Thoracic aorta (tissue), 2 donors: ENCODE measurements at places on chromosomes 16 and 17. TPM values are rescaled to one million over a fixed set of nuclear protein-coding genes. Genes with fewer than 3 reads are reported as not detected.
A peak's percentile ranks its signal among the peaks of the same experiment; 100 is the strongest.

DNA sequence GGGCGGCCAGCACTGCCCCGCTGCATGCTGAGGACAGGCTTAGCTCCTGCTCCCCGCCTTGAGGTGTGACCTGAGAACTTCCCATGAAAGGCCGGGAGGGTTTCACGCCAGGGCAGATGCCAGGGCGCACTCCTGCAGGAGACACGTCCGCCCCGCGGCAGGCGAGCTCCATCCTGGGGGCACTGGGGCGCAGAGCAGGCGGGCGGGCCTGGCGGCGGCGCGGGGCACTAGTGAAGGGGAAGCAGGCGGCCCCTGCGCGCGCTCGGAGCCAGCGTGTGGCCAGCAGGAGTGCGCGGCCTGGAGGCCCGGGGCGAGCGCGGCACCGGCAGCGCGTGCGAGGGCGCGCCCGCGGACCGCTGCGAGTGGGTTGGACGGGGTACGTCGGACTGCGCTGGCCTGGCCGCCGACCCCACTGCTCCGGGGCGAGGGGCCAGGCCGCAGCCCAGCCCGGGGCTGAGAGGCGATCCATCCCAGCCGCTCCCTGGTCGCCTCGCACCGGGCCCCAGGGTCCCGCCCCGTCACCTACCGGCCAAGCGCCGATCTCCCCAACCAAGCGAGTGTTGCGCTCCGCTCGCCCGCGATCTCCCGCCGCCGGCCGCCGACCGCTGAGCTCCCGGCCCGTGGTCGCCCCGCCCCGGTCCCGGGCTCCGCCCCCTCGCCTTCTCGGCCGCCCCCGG, at the start of gene MAP3K14:
MAP3K14 (minus strand) TSS at position 587 of the 677 bp plus-strand sequence. CDS start 26,275 bp downstream, outside the sequence.
- peak within 1 kb of the TSS; percentile 87 for H3K27ac ChIP-seq
- DNase-seq = no peak
- H3K27me3 ChIP-seq = no peaks in the 10 kb centered on the region
- no peaks in the 10 kb centered on the region for H3K36me3 ChIP-seq
- peaks cover 53% of the 10 kb centered on the region for H3K4me1 ChIP-seq
- H3K4me3 ChIP-seq = peak within 1 kb of the TSS; percentile 78

DNA sequence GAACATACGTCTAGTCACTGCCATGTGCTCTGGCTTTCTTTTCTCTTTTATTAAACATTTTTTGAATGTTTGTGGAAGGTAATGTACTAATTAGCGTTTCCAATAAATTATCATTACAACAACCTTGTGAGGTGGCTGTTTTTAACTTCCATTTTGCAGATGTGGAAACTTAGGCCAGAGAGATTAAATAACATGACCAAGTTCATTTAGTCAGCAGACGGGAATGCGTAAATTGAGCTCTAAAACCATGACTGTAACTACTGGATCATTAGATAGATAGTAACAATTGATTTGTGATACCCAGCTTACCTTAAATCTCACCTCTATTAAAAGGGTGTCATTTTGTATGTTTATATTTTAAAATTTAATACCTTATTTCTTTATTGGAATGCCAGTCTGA, 49.4 kb downstream of the RABEP1 start:
- no peaks in the 10 kb centered on the region for H3K4me1 ChIP-seq
- H3K27ac ChIP-seq = no peak overlapping the region
- DNase-seq = no peak
- peaks cover 11% of the 10 kb centered on the region for H3K36me3 ChIP-seq
- H3K27me3 ChIP-seq = no peaks in the 10 kb centered on the region
- H3K4me3 ChIP-seq = no peak overlapping the region

DNA sequence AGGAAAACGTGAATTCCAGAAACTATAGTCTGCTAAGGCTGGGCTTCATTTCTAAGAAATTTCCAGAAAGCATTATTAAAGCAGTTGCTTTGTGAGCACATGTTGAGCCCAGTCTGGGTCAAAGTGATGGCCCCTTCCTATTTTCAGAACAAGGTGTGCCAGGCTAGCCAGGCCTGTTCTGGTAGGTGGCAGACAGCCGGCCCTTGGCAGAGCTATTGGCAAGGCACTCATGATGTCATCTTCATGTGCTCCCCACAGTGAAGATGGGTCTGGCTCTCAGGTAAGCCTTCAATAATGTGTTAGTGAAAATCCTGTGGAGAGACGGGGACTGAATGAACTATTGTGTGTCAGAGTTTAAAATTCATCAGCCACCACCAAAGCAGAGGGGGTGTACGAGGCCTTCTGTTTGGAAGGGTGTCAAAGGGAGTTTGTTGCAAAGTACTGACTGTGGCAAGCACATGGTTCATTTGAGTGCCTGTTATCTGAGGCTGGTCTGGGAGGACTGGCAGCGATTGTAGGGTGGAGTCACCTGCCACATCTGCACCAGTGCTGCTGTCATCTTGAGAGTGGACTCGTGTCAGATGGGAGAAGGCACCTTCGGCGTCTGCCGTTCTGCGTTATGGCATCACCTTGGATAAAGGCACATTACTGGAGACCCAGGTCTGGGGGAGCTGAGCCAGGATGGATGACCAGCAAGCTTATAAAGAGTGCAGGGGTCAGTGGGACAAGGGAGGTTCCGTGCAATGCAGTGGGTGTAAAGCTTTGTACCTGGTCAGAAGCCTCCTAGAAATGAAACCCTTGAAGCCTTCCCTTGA, 43.4 kb downstream of the KSR1 start:
- DNase-seq = no peak
- no peaks in the 10 kb centered on the region for H3K27me3 ChIP-seq
- H3K4me1 ChIP-seq = peaks cover 19% of the 10 kb centered on the region
- no peak overlapping the region for H3K27ac ChIP-seq
- no peak overlapping the region for H3K4me3 ChIP-seq

DNA sequence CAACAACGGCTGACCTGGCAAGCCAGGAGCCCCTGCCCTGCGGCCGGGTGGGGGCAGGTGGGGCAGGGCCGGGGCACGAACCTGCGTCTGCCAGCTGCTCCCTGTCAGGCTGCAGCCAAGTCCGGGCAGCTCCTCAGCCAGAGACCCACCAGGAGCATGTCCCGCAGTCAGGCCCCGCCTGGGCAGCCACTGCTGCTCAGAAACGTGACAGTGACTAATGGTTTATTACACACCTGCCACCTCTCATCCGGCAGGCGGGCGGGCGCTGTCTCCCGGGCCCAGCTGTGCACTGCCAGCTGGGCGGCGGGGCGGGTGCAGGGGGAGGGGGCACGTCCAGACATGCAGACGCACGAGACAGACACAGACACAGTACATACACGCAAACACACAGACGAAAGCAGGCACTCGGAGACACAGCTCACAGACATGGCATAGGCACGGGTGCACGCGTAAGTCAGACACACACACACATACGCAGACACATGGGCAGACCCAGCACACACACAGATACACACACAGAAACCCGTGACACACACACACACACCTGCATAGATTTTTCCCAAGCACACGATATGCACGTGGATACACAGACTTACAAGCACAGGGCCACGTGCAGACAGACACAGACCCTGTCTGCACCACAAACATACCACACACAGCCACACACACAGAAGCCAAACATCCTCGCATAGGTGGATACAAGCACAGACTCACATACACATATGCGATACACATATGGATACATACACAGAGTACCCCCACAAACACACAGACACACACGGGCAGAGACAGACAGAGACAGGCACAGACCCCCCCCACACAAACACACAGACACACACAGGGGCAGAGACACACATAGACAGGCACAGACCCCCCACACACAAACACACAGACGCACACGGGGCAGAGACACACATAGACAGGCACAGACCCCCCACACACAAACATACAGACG, 248.3 kb upstream of the CIBAR2 start:
- H3K4me3 ChIP-seq = no peak overlapping the region
- H3K4me1 ChIP-seq = peaks cover under 1% of the 10 kb centered on the region
- no peaks in the 10 kb centered on the region for H3K27me3 ChIP-seq
- no peak overlapping the region for H3K27ac ChIP-seq
- no peak for DNase-seq

DNA sequence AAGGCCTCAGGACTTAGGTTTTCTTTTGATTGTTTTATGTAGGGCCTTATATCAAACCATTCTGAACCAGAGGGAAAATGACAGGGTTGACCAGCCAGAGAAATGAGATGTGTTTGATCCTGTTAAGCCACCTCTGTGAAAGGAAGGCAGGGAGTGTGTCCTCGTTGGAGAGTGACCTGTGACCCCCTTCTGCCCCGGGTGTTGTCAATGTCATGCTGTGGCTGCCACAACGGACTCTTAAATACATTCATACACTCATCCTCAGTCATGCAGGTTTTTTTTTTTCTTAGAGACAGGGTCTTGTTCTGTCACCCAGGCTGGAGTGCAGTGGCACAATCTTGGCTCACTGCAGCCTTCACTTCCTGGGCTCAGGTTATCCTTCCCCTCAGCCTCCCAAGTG, 6.1 kb downstream of the MYCBPAP start:
- H3K4me3 ChIP-seq = no peak overlapping the region
- H3K27me3 ChIP-seq = no peaks in the 10 kb centered on the region
- no peaks in the 10 kb centered on the region for H3K36me3 ChIP-seq
- H3K27ac ChIP-seq = no peak overlapping the region

DNA sequence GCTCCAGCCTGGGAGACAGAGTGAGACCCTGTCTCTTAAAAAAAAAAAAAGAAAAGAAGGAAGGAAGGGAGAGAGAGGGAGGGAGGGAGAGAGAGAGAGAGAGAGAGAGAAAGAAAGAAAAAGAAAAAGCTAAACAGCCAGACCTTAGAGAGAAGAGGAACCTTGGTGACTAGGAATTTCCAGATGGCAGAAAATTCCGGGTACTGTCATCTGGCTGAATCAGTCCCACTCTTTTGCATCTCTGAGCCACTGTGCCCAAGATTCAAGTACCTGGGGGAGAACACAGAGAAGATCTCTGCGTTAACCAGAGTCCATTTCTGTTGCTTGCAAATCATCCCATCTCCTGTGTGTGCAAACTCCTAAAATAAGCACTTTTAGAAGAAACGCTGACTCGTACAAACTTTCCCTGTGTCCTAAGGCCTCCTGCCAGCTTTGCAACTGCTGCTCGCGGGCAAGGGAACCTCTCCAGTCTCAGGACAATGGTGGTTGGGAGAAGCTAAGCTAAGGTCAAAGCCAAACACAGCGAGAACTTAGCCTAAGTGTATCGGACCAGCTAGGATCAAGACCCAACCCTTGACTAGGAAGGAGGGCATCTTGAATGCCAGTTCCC, 18.0 kb downstream of the BMERB1 start:
- H3K27ac ChIP-seq = no peak overlapping the region
- H3K4me3 ChIP-seq = no peak overlapping the region
- H3K4me1 ChIP-seq = no peaks in the 10 kb centered on the region
- no peak for DNase-seq

- no peak overlapping the region for H3K4me3 ChIP-seq
- H3K27me3 ChIP-seq = no peaks in the 10 kb centered on the region
- H3K36me3 ChIP-seq = no peaks in the 10 kb centered on the region
These were observed 678 bp upstream of the GH1 start for GRCh38 chr17:63919311-63919723.

GRCh38 chr16:81515721-81516120, 71.1 kb downstream of the CMIP start:
- no peak for DNase-seq
- H3K27ac ChIP-seq = no peak overlapping the region
- peaks cover 7% of the 10 kb centered on the region for H3K4me1 ChIP-seq
- H3K27me3 ChIP-seq = no peaks in the 10 kb centered on the region
- H3K36me3 ChIP-seq = no peaks in the 10 kb centered on the region

DNA sequence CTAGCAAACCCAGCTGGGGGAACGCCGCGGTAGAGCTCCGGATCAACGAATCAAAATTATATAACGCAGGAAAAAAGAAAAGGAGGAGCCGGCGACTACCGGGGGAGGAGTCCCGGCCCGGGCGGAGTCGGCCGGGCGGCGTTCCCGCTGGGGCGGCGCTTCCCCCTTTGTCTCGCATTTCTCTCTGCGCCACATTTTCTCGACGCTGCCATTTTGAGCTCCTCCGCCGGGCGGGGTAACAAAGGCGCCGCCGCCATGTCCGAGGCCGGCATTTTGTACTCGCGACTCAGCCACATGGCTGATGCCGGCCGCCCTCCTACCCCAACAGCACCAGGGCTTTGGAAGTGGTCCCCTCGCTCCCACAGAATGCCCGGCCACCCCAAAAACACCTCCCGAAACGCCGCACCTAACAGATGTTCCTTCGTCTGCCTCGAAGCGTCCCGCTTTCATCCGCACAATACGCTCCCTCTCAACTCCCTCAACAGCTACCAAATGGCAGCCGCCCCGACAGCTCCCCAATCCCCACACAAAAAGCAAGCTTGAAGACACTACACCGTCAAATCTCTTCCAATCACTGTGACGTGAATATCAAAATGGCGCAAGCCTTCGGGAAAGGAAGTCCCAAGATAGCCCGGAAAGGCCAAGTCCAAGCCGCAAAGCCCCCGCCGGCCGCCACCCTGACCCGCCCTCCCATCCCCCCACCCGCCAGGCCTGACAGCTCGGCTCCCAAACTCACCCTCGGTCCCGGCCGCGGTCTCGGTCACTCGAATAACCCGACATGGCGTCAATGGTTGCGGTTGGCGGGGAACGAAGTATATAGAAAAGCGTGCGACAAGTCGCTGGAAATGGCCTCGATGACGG, 519 bp downstream of the DDX5 start:
- peaks cover 41% of the 10 kb centered on the region for H3K36me3 ChIP-seq
- H3K4me3 ChIP-seq = peak overlapping the region; percentile 91
- no peaks in the 10 kb centered on the region for H3K27me3 ChIP-seq

GRCh38 chr16:54652201-54652770, 278.4 kb upstream of the IRX5 start:
- peaks cover 65% of the 10 kb centered on the region for H3K4me1 ChIP-seq
- H3K36me3 ChIP-seq = no peaks in the 10 kb centered on the region
- DNase-seq = no peak
- H3K4me3 ChIP-seq = no peak overlapping the region
- H3K27me3 ChIP-seq = no peaks in the 10 kb centered on the region

DNA sequence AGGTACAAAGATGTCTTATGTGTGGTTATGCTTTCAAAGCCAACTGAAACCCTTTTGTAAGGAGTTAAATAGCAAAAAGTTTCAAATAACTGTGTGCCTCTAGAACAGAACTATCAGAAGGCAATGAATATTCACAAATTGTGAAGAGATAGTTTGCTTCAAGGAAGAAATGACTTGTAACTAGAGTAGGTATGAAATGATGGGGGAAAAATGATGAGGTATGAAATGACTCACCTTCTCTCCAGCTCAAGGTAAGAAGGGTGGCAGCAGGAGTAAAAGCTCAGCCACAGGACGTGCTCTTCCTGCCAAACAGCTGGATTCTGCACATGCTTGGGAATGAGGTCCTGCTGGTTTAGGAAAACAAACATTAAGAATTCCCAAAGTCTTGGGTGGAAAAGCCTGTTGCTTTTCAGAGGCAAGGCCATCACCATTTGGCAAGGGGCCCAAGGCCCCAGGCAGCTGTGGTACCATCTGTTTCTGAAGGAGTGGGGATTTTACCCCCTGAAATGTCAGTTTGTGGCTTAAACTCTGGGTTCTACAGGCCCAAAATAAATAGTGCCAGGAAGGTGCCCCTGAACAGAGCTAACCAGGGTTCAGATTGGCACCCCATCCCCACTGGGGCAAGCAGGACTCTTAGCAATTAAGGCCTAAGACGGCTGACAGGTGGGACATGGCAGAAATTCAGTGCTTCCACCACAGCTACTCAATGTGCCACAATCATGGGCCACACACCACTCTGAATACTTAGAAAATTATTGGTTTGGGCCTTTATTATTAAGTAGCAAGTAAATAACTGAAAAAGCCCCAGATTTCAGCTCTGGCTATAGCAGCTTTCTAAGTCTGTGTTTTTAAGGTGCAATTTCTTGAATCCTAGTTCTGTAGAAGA, 13.3 kb downstream of the HERPUD1 start:
- peaks cover 39% of the 10 kb centered on the region for H3K36me3 ChIP-seq
- H3K4me1 ChIP-seq = no peaks in the 10 kb centered on the region
- no peaks in the 10 kb centered on the region for H3K27me3 ChIP-seq
- DNase-seq = no peak
- no peak overlapping the region for H3K27ac ChIP-seq

TSEN54 gene
- 17.1 TPM for total RNA-seq

FOXJ1 gene
- not detected for total RNA-seq

ZG16 gene
- total RNA-seq = not detected
